ENCODE measurements at places on chromosomes 12 and 14.

DNA sequence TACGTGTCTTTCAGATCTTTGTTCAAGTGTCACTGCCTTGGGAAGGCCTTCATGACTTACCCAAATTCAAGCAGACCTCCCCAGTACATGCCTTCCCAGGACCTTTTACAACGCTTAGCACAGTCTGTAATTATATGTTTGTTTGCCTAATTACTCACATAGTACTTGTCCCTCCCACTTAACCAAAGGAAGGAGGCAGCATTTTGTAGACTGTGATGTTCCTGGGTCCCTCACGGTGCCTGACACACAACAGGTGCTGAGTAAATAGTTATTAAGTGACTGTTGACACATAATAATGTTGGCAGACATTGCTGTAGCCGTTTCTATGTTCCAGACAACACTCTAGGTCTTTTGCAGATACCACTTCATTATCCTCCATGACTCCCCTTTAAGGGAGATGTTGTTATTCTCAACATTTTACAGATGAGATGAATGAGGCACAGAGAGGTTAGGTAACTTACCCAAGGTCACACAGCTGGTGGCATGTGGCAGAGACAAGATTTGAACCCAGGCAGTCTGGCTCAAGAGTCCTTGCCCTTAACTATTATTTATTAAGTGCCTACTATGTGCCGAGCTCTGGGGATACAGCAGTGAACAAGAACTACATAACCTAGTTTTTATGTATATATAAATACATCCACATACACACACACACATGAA lies 130.7 kb downstream of the PHETA1 start:
- DNase-seq: peak; percentile 18

GRCh38 chr14:78170203-78170602 lies at the start of gene NRXN3:
NRXN3 (plus strand) TSS chr14:78170373; CDS start chr14:78243094, 72,721 bp downstream.
- peak; percentile 30 for DNase-seq

GRCh38 chr14:23009939-23010726 lies at the start of gene C14orf93:
C14orf93 (minus strand) TSS chr14:23010143; CDS start chr14:22999023, 11,120 bp downstream.
- DNase-seq: peak; percentile 70

GRCh38 chr12:112270673-112271072 lies 111.6 kb downstream of the HECTD4 start:
- no peak for DNase-seq

GRCh38 chr12:58455136-58455535 lies 465.2 kb downstream of the LRIG3 start:
- no peak for DNase-seq

DNA sequence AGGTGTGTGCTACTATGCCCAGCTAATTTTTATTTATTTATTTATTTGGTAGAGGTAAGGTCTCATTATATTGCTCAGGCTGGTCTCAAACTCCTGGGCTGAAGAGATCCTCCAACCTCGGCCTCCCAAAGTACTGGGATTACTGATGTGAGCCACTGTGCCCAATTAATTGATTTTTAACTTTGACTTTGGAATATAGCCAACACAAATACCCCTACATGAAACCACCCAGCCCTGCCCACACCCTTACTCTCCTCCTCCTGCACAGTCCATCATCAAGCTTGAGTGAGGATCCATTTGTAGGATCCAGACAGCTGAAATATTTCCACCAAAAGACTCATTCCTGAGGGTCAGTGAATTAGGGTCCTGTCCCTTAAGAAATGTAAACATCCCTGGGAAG lies 3.3 kb upstream of the TEAD4 start:
- DNase-seq: no peak

- no peak for DNase-seq
Observed at GRCh38 chr12:93569301-93569655, 3.2 kb upstream of the SOCS2 start.

- no peak for DNase-seq
Observed at GRCh38 chr12:53424626-53425514, 1.2 kb downstream of the AMHR2 start.

GRCh38 chr12:81078469-81079196 lies 754 bp downstream of the ACSS3 start:
- no peak for DNase-seq

GRCh38 chr12:85616201-85616600 lies 220.0 kb downstream of the RASSF9 start:
- DNase-seq: no peak

GRCh38 chr14:99579903-99580571 lies 24.0 kb downstream of the CCDC85C start:
- peak; percentile 82 for DNase-seq

DNA sequence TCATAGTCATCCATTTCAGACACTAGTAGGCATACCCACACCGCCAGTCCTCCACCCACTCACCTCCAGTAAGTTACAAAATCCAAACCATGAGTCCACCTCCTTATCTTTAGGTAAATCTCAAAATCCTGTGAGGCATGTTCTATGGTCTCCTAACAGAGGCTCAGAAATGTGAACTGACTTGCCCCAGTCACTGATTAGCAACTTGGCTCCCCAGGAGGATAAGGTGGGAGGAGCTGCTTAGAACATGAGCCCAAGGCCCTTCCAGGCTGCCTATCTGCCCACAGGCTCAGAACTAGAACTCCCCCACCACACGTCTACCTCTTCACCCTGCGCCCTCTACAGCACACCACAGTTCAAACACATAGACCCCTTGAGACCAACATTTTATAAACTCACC lies 19.9 kb downstream of the SETD3 start:
- DNase-seq: no peak

- DNase-seq: no peak
Observed at GRCh38 chr14:56580221-56580711, 668 bp downstream of the TMEM260 start.

GRCh38 chr14:74362361-74362915 lies 14.2 kb downstream of the VRTN start:
- DNase-seq: peak; percentile 84

- no peak for DNase-seq
Observed at GRCh38 chr12:121918679-121919038, 267 bp downstream of the CFAP251 start.

GRCh38 chr12:62332598-62332997 lies 72.4 kb downstream of the USP15 start:
- no peak for DNase-seq

DNA sequence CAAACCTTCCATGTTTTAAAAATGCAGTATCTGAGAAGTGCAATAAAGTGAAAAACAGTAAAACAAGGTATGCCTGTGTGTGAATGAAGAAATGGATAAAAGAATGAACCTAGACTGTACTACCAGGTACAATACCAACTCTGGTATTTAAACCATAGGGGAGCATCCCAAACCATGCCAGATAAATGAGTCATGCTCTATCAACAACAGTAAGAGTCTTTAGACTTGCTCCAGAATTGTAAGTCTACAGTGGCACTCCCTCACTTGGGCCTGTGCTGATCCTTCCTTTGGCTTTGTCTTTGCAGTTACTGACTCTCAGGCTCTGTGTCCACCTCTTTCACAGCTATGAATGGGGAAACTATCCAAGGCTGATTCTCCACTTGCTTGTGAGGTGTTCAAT lies 38.1 kb downstream of the BBS10 start:
- DNase-seq: no peak

DNA sequence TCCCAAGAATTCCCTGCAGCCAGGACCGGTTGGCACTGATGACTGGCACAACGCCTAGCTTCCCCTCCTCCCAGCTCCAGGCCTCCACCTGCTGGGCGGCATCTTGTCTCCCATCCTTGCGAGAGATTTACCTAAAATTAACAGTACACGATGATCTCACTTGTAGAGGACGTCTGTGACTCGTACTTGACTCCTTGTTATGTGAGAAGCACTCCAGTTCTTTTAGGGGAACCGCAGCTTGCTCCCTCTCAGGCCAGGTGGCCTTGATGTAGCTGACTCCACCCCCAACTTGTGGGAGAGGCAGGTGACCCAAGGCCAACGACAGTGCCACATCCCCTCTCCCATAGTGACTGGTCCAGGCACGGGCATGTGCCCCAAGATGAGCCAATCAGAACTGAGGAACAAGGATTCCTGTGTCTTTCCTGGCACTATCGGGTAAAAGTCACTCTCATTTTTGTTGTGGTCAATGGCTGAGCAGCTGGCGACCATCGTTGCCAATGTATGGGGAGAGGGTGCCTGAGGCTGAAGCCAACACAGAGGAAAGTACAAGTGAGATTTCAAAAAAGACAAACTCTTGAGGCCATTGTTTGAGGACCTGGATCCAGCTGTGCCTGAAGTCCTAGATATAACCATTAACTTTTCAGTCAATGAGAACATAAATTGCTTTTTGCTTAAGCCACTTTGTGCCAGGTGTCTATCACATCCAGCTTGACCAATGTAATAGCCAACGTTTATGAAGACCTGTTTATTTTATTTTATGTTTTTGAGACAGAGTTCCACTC lies 208.7 kb downstream of the RBM19 start:
- DNase-seq: peak; percentile 58

- no peak for DNase-seq
Observed at GRCh38 chr12:26286186-26286585, 90.8 kb downstream of the SSPN start.

DNA sequence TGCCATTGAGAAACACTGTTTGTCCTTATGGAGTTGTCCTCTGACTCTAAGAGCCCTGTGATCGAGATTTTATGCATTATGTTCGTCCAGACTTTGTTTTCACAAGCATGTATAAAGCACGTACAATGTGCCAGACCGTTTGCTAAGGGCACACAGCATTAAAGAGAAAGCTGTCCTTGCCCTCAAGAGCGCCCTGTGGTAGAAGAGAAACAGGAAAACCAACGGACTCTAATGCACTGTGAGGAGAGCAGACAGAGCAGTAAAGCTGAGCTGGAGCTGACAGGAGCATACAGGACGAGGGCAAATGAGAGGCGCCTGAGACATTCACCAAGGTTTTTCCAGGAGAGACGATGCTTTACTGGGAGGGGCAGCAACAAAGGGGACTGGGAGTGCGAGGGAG lies 66.2 kb upstream of the OVCH1 start:
- DNase-seq: peak; percentile 14

DNA sequence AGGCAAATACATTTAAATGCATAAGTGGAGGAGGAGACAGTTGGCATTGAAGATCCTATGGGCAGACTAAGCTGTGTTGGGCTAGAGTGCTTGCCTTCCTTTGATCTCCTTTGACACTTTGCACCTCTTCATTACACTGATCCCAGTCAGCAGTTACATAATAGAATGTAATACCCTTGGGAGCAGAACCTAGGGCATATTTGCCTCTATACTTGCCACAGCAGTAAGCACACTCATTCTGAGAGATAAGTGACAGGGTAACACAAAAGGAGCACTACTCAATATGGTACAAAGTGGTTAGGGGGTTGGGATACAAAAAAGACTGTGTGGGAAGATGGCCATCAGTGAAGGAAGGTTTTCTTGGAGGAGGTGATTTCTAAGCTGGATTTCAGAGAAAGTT lies 9.0 kb downstream of the MARS1 start:
- DNase-seq: no peak

DNA sequence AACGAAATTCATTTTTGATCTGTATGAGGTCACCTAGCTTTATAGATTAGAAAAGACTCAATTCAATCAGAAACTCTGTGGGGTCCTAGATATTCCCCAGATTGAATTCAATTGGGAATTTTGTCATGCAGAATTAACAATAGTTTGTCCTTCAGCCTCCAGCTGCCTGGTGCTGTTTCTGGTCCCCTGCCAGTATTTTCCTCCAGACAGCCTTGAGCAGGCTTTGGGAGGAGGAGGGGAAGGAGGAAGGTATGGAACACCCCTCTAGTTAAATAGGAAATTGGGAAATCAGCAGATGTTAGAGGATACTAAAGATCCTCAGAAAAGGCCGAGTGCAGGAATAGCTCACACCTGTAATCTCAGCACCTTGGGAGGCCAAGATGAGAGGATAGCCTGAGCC lies 10.6 kb downstream of the GRIP1 start:
- no peak for DNase-seq

DNA sequence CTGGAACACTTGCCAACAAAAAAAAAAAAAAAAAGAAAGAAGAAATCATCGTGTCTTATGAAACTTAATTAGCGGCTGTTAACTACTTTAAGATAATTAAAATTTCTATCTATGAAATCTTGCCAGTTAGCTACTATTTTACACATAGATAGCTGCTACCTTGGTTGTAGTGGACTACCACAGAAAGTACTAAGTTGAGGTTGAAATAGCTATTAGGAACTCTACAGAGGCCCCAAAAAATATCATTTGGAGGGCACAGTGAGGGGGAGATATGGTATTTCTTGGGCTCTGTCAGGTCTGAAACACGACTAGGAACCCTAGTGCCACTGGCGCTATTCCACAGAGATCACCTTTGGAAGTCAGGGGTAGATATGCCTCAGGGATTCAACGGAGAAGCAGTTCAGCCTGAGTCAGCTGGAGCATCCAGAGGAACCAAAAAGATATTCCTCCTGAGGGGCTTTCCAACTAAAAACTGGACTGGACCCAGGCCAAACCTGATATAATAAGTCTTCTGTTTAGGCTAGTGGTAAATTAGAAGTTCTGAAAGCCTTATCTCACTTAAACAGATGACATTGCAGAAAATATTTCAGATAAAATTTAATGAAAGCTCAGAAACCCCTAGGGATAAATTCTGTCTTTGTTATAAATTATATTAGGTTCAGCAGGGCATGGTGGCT lies 126.1 kb downstream of the EPS8 start:
- DNase-seq: no peak

GRCh38 chr14:41668356-41668755 lies 61.7 kb downstream of the LRFN5 start:
- no peak for DNase-seq

DNA sequence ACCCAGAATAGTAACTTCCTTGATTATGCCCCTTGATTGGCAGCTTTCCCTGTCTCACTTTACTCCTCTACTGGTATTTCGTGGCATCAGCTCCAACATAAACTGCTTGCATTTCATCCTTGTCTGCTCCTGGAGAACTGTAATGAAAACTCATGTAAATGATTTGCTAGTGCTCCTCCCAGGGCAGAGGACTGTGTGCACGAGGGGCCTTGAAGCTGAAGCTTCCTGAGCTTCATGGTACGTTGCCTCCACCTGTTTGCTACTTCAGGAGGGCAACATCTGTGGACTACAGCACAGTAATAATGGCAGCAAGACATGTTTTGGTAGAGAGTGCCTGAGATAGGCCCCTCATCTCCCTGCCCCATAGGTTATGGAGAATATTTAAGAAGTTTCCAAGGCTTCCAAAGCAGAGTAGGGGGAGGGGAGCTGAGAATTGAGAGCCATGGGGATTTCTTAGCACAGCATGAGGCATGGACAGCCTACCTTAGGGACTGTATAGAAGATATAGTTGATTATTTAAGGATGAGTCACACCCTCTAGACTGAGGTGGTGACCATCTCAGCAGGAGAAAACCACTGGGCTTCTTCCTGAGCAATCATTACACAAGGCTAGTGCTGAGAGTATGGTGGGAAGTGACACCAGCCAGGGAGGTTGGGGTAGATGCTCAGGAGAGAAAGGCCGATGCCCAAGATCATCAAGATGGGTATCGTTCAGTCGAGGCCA lies 29.5 kb downstream of the CCDC198 start:
- DNase-seq: no peak

DNA sequence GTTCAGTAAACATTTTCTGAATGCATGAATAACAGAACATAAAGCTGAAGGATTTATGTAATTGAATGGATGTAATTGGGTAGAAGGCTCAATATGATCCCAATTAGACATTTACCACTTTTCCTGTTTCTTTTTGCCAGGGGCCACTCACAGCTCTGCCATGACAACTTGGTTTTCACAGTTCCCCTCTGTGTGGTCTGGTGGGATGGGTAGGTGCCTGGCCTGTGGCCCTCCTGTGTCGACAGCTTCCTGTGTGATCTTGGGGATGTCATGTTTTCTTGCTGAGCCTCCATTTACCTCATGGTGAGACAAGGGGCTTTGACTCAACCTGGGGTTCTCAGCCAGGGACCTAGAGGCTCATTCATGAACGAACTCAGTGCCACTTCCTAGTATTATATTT lies 12.6 kb upstream of the SERPINA10 start:
- DNase-seq: no peak

- DNase-seq: no peak
Observed at GRCh38 chr12:116267948-116268347, 9.5 kb downstream of the MED13L start.

Data from T47D (cell line).